Iris pigment epithelial cell (primary cell): ENCODE measurements at places on chromosomes 7 and 10.

GRCh38 chr7:68348401-68348800, 1249.9 kb upstream of the AUTS2 start:
- DNase-seq: no peak

GRCh38 chr7:83614112-83614511, 34.8 kb downstream of the SEMA3E start:
- no peak for DNase-seq

GRCh38 chr10:69073026-69073425, 14.9 kb upstream of the SRGN start:
- no peak for DNase-seq

GRCh38 chr10:113853578-113854012, 287 bp downstream of the DCLRE1A start:
- DNase-seq: no peak

GRCh38 chr10:1169186-1169885, 113.2 kb downstream of the WDR37 start:
- no peak for DNase-seq

DNA sequence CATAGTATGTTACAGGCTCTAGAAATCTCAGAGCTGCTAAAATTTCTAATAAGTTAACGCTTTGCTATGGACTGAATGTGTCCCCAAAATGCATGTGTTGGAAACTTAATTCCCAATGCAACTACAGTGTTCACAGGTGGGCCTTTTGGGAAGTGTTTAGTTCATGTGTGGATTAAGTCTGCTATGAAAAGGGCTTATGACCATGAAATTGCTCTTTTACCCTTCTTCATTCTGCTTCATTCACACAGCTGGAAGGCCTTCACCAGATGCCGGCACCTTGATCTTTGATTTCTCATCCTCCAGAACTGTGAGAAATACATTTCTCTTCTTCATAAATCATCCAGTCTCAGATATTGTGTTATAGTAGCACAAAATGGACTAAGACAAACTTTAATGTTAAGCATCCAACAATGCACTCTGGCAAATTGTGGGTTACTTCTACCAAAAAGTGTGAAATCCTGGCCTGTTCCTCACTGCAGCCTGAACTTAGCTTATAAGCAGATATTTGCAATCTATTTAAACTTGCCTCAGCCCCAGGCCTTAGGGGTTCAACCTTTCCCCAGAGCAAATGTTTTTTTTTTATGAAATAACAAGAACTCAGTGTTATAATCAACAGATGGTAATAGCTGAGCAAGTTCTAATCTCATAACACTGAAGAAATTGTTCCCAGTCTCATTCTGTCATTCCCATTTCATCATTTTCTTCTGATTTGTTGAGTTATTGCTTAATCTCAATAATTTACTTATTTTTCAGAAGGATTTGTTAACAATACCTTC, 523.6 kb downstream of the KIF20B start:
- DNase-seq: no peak

DNA sequence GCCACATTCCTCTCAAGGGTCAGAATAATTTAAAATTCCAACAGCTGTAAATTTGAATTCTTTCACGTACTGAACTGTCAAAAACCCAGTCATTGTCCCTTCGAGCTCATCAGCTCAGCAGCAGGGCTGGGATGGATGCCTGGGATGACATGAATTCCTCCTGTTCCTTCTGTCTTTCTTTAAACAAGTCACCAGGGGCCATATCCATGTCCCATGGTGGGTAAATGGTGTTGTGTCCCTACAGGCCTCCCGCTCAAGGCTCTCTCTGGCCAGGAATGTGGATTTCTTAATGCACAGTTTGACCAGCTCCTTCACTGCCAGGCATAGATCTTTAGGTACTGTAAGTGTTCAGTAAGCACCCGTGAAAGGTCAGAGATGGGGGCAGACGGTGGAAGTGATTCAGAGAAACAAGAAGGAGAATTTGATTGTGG, 13.8 kb upstream of the TECPR1 start:
- peak; percentile 81 for DNase-seq

DNA sequence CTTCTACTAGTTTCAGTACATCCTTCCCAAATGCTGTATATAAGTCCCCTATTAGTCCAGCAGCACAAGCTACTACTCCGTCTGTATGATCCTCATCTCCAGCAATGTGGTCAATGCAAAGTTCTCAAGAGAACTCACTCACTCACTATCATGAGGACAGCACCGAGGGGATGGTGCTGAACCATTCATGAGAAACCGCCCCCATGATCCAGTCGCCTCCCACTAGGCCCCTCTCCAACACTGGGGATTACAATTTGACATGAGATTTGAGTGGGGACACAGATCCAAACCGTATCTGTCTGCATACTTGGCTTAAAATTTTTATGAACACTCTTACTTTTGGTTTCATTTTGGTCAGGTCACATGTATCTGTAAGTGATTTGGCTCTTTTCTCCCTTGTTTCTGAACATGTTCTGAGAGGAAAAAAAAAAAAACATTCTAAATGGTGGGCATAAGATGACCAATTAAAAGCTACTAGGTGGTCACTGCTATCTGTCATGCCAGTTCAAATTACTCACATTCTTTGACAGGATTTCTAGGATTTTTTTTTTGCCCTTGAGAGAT, 60.1 kb downstream of the ZNF783 start:
- DNase-seq: peak; percentile 45

DNA sequence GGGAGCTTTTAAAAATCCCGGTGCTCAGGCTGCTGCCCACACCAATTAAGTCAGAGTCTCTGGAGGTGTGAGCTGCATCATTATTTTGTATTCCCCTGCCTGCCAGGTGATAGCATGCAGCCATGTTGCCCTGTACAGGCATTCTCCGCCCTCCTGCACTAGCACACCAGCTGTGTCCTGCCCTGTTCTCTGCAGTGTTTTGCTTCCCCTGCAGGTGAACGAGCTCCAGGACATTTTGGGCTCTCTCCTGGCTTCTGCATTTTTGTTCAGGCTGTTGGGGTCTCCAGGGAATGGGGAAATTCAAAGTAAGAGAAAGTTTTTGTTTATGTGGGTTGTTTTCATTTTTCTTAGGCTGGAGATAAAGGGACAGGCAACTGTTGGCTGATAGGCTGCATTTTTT, 271.0 kb upstream of the COBL start:
- no peak for DNase-seq

GRCh38 chr7:20444030-20444800, 113.5 kb downstream of the ITGB8 start:
- DNase-seq: no peak

DNA sequence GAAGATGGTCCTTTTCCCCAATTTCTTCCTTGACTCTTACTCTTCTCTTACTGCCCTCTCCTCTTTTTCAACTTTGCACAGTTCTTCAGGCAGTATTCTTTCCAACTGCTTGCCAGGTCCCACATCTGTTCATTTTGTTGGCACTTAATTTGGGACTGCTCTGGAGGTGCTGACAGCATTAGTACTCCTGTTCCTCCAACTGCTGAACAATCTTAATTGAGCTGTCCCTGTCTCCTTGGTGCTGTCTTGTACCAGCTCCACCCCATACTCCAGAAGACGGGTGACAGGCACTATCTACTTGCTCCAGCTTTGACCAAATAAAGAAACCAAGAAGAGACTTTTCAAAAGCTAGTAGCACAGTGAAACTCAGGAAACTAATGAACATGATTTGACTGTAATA, 160.0 kb downstream of the PDE1C start:
- no peak for DNase-seq

DNA sequence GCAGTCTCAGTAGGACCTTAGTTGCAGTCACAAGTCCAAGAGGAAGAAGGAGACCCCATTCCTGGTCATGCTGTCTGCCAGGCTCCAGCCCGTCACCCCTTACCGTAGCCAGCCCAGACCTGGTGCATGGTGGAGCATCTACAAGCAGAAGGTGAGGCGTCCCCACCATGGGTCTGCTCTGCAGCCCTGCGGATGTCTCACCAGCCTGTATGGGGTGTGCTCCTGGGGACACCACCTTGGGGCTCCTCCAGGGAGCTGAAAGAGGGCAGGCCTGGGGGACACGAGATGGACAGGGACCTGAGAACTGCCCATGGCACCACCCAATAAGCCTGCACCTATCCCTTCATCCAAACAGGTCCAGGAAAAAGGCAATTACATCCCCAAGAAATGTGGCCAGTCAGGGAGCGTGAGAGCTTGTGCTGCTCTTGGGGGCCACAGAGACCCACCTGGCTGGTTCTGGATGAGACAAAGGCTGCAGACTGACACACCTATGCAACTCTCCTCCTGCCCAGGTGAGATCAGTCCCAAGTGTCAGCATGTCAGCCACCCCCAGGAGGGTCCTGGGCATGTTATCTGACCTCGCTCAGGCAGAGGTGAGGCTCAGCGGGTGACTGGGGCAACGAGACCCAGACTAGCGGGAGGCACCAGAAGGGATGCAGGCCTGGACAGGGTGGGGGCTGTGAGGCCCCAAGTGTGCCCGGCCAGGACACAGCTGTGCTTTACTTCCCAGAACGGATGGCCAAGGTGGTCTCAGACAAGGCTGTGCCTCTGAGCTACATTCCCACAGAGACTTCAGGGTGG, 84.5 kb upstream of the RET start:
- DNase-seq: no peak

DNA sequence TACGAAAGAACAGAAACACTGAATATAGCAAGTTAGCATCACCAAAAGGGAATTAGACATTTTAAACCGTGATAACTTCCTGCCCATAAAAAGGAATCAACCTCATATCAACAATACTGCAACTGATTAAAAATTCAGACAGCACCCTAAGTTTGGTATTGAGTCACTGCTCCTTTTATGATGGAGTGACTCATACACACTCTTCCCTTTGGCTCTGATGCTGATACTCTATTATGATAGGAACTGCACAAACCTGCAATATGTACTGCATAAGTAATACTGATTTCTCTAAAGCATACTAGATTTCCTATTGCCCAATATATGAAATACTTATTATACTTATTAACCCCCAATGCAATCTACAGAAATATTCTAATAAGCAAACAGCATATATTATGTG, 118.7 kb downstream of the PARD3 start:
- peak; percentile 84 for DNase-seq

DNA sequence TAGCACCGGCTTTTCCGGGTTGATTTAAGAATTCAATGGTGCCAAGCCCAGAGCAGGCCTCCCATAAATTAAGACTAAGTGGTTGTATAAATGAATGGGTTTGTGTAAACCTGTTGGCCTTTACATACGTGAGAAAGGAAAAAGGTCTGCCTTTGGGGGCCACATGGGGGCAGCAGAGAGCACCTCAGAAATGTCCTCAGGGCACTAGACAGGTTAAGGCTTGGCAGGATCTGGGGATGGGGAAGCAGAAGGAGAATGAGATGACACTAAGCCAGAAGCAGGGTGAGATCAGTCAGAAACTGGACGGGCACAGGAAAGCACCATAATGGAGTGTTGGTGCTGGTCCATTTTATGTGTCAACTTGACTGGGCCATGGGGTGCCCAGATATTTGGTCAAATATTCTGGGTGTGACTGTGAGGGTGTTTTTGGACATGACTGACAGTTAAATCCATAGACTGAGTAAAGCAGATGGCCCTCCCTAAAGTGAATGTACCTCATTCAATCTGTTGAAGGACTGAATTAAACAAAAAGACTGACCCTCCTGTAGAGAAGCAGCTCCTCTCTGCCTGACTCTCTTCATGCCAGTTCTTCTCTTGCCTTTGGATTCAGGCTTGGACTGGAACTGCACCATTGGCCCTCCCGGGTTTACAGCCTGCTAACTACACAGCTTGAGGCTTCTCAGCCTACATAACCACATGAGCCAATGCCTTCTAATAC, 58.9 kb downstream of the FRMPD2 start:
- DNase-seq: peak; percentile 38

GRCh38 chr10:101922846-101923245, 79.2 kb upstream of the KCNIP2 start:
- no peak for DNase-seq

DNA sequence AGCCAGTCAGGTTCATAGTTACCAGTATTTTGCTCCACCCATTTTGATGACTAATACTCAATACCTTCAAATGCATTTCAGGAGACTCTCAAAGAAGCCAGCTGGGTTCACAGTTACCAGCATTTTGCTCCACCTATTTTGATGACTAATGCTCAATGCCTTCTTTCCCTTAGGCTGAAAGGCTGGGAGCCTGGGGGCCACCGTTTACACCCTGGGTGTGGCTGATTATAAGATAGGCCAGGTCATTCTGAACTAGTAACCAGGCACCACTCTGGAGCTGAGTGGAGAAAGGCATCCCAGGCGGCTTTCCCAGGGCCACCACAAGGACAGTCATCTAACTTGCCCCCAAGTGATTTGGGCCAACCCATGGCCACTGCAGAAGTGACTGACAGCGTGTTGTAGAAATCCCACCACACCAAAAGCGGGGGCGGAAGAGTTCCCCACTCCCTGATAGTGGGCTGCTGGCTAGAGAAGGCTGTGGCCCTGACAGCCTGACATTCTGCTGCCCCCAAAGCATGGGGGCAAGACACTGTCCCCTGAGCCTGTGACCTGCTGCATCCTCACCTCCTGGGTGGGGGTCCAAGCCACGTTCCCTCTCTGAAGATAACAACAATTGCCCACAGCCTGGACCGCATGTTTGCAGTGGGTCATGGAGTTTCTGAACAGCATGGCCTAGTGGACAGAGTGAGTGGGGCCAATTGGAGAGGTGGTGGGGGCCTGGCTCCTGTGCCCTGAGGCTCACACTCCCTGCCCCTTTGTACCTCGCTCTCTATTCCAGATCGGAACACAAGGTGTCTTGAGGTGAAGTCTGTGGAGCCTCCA, 23.0 kb upstream of the ZNF488 start:
- peak; percentile 83 for DNase-seq

- DNase-seq: no peak
Observed at GRCh38 chr7:120400806-120401455, 128.0 kb downstream of the KCND2 start.

- peak; percentile 65 for DNase-seq
Observed at GRCh38 chr7:45574669-45575500, 717 bp downstream of the ADCY1 start.

DNA sequence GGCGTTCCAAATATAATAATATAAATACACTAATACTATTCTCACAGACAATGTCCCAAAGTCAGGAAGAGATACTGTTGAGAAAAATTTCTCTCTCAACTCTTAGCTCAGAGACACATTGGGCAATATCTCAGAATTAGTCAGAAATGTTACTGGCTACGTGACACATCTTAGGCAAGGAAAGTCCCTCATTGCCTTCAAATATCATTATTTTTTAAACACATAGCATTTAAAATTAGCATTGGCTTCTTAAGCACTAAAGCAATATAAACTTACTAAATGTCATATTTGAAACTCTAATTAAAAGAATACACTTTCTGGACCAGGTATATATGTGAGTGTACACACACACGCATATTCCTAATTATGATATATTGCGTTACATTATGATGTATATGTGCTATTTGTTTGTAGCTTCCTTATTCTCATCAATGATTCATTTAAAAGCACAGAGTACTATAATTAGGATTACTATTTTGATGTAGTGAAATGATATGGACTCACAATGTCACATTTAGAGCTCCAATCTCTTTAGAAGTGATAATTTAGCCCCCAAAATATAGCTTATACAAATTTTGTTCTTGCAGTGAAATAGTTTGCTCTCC, 255.8 kb downstream of the TWIST1 start:
- peak; percentile 91 for DNase-seq
